RCC 7860 (cell line): ENCODE measurements at places on chromosomes 3 and 15.

GRCh38 chr3:114441386-114441785 lies 147.6 kb downstream of the TIGIT start:
- no peak for DNase-seq

DNA sequence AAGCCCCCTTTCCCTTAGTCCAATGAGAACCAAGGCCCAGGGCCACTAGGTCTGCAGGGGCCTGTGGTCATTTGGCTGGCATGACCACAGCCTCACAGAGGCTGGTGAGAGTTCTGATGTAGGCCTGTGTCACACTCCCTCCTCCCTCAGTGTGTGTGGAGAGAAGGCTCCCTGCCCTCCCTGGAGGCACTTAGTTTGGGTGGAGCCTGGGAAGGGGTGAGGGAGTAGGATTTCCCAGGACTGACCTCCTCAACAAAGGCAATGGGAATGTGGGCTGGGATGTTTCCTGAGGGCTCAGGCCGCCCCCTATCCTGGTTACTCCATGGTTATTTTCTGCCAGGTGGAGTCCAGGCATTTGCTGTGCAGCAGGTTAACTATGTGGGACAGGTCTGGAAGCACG lies 7.6 kb downstream of the TEX264 start:
- DNase-seq = no peak

DNA sequence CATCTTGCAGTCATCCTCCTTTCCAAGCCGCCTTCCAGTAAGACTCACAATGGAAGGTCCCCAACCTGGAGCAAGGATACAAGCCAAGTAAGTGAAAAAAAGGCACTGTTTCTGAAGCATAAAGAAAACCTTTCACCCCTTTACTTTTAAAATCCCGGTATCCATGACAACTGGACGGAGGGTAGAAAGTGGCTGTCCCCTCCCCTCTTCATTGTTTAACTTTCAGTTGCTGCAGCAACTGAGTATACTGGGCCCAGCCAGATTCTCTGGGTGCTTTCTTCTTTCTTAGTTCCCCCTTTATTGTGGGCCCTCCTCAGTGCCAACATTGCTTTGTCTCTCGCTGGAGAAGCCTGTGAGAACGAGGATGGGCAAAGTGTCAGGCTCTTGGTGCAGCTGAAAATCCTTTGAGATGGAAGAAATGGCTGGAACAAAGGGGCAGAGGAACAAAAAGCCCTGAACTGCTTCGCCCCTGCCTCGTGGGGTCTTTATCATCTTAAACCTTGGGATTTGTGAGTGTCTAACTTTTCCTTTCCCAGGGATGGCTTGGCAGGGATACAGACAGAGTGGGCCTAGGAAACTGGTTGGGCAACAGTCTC lies 224.0 kb upstream of the RGMA start:
- no peak for DNase-seq

GRCh38 chr15:90955624-90956273 lies 1.1 kb downstream of the RCCD1 start:
- DNase-seq = no peak

GRCh38 chr3:52829906-52830463 lies 487 bp downstream of the ITIH4 start:
- no peak for DNase-seq

- DNase-seq = no peak
These were observed 37.4 kb downstream of the SLC9A9 start for GRCh38 chr3:143810953-143811265.

GRCh38 chr15:51202783-51203182 lies 108.1 kb upstream of the TNFAIP8L3 start:
- DNase-seq = no peak

- no peak for DNase-seq
These were observed 301.1 kb upstream of the LRRFIP2 start for GRCh38 chr3:37475435-37475834.

DNA sequence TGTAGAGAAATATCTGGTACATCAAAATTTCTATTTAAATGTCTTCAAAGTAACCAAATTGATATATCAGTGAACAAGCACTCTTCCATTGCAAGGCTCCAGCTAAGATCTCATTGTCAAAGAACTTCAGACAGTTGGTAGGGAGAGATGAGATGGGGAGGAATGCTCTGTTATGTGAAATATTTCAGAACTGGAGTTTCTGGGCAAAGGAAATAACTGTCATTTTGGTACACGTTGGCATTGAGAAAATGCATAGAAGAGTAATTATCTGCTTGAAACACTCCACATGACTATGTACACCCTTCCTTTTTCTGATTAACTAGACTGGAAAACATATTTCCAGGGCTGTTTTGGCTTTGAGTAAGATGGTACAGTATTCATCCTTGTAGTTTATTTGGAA lies 297.5 kb upstream of the RASGRP1 start:
- no peak for DNase-seq

DNA sequence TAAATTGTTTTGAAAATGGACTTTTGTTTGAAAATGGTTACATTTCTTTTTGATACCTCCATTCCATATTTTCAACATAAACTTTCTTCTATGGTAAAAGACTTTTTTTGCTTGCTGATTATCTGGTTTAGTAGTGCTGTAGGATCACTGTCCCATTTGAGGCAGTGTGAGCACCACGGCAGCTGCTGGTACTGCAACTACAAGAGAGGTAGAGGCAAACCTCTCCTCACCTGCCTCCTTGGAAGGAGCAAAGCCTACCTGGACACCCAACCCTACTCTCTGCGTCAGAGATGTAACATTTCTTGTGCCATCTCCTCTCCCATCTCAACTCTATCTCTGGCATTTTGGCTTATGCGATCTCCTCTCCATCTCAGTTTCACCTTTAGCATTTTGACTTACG lies 460.1 kb downstream of the SHQ1 start:
- no peak for DNase-seq

DNA sequence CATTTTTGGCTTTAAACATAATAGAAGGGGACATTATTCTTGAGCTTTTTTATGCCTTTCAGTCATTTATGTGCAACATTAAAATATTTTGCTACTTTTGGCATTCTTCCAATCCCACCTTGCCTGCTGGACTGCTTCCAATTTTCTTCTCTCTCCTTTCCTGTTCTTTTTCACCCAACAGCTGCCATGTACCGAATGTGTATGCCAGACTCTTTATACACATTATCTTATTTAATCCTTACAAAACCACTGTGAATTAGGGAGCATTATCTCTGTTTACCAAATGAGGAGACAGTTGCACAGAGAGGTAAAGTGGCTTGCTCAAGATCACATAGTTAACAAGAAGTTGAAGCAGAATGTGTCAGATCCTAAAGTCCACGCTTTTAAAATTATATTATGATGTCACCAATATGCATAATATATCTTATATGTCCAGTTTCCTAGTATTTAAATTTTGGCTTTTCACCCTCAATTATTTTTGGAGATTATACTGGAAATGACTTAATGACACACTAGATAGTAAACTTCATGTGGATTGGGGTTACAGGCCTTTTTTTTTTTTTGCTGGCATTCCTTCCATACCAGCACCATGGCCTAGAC lies 231.5 kb downstream of the THRB start:
- no peak for DNase-seq

GRCh38 chr15:95119041-95119610 lies 887.8 kb downstream of the MCTP2 start:
- DNase-seq = no peak

- no peak for DNase-seq
These were observed 93.5 kb upstream of the ARRDC4 start for GRCh38 chr15:97866959-97867358.

GRCh38 chr15:38788918-38789317 lies 224.3 kb upstream of the RASGRP1 start:
- no peak for DNase-seq

DNA sequence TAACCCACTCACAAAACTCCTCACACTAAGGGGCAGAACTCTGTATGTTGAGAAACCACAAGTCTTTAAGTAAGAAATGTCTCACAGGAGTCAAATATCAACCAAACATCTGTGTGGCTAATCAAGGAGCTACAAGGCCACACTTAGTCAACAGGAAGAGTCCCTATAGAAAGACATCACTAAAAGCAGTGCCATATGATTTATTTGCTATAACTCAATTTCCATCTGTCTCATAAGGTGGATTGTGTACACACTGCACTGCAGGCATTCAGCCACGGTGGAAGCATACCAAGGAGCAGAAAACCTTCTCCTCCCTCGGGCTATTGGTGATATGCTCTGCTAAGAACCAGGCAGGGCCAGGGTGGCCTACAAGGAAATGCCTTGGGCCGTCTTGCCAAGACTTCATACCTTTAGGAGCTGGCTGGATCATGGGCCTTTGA lies 197.6 kb upstream of the CFAP20DC start:
- no peak for DNase-seq

GRCh38 chr3:168212664-168213285 lies 117.1 kb upstream of the GOLIM4 start:
- no peak for DNase-seq

DNA sequence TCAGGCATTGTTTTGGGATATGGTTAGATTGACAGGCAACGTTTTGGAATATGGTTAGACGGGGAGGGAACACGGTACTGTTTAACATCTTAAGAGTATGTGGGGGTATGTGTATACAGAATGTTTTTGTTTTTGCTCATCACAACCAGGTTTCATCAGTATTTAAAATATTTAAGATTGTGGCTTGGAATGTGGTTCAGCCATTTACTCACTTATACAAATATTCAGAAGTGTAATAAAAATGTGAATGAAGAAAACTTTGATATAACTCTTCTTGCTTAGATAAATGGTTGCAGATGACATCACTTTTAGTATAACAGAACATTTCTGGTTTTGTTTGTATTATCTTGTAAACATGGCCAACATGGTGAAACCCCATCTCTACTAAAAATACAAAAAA lies 3.9 kb upstream of the PAK2 start:
- no peak for DNase-seq

GRCh38 chr3:30768046-30768445 lies 126.4 kb downstream of the GADL1 start:
- no peak for DNase-seq

DNA sequence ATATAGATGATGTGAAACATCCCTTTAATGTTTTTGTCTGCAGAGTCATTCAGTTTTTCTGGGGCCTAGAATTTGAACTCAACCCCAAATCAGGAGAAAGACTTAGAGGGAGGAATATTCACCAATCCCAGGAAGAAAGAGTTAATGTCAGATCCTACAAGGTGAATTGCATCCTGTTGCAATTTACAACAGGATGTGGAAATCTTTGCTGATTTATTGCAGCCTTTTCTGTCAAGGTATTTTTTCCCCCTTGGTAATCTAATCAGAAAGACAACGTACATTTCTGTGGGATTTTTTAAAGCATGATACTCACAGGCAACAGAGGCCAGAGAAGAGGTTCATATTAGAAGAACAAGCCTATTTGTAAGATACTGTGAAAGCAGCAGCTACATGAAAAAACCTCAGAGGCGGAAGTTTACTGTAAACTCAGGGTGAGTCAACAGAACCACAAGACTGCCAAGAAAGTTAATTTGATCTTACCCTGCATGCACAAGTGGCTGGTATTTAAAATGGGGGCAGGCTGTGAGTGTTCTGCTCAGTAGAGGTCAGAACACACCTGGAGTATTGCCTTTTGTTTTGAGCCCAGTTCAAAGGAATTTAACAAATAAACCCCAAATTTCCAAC lies 531.9 kb downstream of the AGBL1 start:
- DNase-seq = no peak

DNA sequence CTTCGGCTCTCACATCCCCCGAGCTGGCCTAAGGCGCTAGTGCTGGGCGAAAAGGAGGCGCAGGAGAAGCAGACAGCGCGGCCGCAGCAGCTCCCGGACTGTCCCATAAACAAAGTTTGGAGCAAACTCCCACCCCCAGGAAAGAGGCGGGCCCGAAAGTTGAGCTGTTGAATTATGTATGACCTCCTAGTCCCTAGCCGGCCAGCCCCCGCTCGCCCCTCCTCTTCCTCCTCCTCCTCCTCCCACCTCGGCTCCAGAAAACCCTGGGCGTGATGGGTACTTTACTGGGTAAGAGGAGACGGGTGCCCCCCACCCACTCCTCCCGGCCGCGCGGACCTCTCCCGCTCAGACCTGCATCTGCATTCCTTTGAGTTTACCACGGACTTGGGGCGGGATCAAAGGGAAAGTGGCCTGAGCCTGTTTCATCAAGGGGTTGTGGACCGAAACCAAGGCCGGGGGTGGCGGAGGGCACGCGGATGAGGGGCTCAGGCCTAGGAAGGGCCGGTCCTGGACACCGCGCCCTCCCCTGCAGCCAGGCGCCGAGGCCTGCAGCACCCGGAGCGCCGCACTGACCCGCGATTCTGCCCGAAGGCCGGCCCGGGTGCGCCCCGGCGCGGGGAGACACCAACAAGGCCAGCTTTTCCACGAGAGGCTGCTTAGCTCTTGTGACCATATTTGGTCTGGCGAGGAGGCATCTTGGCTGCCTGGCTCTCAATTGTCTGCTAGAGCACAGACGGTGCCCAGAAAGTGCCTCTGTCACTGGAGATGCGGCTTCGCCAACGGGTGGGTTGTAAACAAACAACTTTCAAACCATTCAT lies at the start of gene WWTR1:
WWTR1 (minus strand) TSS at position 100 of the 818 bp plus-strand sequence. CDS start 719 bp downstream, outside the sequence.
- DNase-seq = peak; percentile 94

DNA sequence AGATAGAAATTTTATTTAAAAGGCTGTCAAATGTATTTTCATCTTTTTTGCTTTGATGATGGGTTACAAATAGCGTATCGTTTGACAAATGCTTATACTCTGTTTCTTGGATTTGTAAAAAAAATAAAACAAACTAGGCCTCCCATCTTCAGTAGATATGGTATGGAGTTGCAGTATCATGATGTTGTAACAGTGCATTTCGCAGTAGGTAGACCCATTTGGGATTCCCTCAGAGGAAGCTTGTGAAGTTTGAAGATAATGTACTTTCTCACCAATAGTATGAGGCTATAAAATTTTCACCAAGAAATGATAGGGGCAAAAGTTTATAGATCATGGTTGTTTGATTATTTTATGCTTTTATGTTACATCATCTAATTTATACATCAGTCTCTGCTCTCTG lies 10.8 kb downstream of the MBNL1 start:
- DNase-seq = no peak

- DNase-seq = no peak
These were observed 57.7 kb downstream of the GATM start for GRCh38 chr15:45320581-45321205.

- DNase-seq = peak; percentile 35
These were observed 18.3 kb downstream of the PPARG start for GRCh38 chr3:12307136-12307535.

GRCh38 chr3:106428565-106428994 lies 559.8 kb upstream of the CBLB start:
- DNase-seq = peak; percentile 98

DNA sequence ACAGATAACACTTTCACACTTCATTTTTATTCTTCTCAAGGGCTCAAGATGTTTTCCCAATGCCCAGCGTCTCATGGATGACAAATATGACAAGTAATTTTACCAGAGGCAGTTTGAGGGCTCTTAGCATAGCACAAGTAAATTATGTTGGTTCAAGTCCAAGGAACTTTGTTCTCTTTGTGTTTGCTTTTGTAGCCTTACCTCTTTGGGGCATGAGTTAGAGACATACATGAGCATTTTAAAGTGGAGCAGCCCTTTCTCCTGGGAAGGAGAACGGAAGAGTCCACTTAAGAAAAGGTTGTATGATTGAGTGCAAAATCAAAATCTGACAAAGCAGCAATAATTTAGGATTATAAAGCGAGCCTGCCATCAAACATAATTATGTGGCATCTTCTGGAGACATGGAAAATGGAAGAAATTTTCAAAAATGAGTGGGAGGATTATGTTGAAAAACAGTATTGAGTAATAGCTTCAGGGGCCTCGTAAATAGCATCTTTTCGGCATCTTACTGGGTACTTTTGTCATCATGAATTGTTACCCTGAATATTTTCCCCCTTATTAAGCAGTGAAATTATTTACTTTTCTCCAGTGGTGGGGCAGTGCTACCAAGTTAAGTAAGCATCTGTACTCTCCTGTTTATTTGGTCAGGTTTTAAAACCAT lies 65.9 kb downstream of the PGPEP1L start:
- DNase-seq = no peak
